SK-N-MC (cell line): ENCODE measurements at places on chromosomes 2 and 18.
A peak's percentile ranks its signal among the peaks of the same experiment; 100 is the strongest.

GRCh38 chr2:148021886-148022285, 995 bp downstream of the MBD5 start:
- no peak for DNase-seq

- DNase-seq = no peak
Observed at GRCh38 chr18:44856157-44856556, 175.5 kb downstream of the SETBP1 start.

DNA sequence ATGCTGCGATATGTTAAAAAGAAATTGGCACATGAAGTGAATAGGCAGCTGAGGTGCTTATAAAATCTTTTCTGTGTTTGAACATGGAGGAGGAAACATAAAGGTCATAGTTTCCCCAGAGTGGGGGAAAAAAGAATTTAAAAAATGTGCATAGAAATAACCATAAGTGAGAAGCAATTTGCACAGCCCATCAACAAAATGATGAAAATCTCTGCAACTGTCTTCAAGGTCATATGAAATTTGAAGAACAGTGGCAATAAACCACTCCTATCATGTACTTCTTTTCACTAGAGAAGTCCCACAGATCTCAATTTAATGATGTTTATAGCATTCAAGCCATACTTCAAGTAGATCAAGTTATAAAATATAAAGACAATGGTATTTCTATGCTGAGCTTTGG, 46.7 kb upstream of the ZNF804A start:
- DNase-seq = no peak

DNA sequence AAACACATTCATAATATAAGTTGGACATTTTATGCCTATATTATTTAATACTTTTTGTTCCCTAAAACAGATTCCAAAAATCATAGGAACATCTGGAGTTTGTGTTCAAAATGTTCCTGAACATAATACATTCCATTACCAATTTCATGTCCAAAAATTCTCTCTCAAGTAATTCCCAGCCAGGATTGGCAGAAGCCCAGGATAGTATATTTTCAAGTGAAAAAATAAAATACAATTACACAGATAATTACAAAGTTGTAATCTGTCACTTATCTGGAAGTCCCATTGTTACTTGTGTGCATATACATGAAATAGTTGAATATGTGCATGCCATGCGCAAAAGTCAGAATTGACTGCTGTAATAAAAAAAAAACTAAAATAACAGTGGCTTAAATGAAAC, 5.2 kb upstream of the SCN7A start:
- no peak for DNase-seq

DNA sequence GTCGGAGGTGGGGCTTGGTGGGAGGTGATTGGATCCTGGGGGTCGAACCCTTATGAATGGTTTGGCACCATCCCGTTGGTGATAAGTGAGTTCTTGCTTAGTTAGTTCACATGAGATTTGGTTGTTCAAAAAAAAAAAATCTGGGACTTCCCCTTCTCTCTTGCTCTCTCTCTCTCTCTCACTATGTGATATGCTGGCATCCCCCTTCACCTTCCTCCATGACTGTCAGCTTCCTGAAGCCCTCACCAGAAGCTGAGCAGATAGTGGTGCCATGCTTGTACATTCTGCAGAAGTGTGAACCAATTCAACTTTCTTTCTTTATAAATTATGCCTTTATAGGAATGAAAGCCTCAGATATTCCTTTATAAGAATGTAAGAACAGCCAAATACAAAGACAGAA, 269.7 kb upstream of the APCDD1 start:
- no peak for DNase-seq

GRCh38 chr2:159650574-159650973, 34.2 kb upstream of the BAZ2B start:
- DNase-seq = no peak

DNA sequence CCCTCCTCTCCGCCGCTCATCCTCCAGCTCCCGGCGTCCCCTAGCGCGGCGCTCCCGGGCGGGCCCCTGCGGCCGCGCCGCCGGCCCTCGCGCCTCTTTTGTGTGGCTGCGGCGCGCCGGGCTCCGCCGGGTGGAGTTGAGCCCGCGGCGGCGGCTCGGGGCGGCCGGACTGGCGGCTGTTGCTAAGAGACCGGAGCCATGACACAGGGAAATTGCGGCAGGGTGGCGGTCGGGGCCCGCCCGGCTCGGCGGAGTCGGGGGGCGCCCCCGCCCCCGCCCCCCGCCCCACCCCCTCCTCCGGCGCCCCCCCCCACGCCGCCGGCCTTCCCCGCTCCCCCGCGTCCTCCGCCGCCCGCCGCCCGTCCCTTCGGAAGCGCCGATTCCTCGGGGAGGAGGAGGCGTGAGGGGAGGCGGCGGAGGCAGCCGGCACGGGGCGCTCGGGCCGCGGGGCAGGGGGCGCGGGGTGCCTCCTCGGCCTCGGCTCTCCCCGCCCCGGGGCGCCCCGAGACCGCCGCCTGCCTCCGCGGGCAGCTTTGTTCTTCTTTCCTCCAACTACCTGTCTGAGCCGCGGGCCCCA, at the start of gene TMEM200C:
Gene TMEM200C (minus strand): TSS at position 224 of the 577 bp plus-strand sequence. CDS start 3,459 bp downstream, outside the sequence.
- no peak for DNase-seq

DNA sequence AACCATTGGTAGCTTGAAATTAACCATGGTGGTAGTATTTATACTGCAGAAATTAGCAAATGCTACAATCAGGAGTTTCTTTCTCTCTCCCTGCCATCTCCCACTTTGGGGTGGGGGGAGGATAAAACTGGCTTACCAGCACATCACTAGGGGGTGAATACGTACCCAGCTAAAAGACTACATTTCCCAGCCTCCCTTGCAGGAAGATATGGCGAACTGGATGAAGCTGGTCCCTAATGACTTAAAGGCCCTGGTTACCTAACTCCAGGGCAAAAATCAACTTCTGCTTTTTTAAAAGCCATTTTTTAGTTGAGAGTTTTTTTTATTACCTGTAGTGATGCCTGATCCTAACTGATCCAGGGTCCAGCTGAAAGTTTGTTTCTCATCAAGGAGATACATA, 70.3 kb upstream of the RAB12 start:
- DNase-seq = no peak

DNA sequence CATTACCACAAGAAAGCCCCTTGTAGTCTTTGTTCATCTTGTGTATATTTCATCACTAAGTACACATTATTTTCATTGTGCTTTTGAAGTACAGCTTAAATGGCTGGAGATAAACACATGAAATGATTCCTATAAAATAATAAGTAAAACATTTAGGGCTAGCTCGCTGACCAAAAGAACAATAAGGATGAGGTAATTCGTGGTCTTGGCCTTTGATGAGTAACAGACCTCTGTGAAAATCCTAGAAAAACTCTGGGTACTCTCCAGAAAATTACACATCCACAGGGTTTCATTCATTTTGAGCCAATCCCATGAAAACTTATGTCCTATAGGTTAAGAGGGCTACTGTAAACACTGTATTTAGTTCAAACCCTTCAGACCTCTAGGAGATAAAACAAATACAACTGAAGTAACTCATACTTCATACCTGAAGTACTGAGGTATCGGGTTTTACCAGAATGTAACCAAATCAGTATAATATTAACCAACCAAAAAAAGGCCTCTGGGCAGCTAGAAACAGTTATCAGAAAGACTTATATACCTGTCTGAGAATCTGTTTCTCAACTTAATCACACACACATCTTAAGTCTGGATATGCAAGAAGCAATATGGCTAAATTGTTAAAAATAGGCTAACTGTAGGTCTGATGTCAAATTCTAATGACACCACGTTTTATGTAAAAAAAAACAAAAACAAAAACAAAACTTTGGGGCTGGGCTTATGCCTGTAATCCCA, 31.0 kb downstream of the CFAP36 start:
- DNase-seq = no peak

GRCh38 chr2:214713080-214713830, 96.2 kb downstream of the BARD1 start:
- DNase-seq = no peak

- no peak for DNase-seq
Observed at GRCh38 chr2:75600461-75601011, 39.8 kb upstream of the EVA1A start.

GRCh38 chr18:39167990-39168389, 1602.4 kb upstream of the CELF4 start:
- no peak for DNase-seq

DNA sequence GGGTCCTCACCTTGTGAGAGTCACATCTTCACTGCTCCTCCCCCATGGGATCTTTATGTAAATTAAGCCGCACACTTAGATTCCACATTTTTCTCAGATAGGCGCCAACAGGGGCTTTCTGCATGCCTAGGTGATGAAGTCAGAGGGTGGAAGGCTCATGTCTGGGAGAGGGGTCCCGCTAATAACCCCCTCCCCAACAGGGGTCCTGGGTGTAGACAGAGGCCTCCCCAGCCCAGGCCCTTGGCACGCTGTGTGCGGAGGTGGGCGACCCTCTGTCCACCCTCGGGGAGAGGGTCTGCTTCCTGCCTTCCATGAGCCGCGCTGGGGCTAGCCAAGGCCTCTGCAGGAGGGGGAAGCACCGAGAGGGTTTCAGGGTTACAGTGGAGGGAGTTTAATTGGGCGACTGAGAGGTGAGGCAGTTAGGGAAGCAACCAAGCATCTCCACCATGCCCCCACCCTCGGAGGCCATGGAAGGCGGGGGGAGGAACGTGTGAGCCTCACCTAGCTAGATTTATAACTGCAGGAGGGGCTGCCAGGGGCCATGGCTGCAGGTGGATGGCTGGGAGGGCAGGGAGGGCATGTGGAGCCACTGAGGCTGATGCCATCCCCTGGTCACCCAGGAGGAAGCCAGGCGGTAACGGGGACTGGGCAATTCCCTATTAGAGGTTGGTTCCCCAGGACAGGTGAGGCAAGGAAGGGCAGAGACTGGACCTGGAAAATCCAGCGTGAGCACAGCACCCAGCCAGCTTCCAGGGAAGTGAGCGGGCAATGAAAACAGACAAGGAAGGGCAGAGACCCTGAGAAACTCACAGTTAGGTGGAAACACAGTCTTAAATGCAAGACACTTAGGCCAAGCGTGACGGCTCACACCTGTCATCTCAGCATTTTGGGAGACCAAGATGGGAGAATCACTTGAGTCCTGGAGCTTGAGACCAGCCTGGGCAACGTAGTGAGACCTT, 7.7 kb upstream of the PXDN start:
- no peak for DNase-seq

- DNase-seq = no peak
Observed at GRCh38 chr18:68833756-68834155, 35.9 kb downstream of the CCDC102B start.

- DNase-seq = no peak
Observed at GRCh38 chr2:225867071-225867470, 467.6 kb downstream of the NYAP2 start.

GRCh38 chr2:1940679-1941078, 196.4 kb upstream of the PXDN start:
- DNase-seq = no peak

DNA sequence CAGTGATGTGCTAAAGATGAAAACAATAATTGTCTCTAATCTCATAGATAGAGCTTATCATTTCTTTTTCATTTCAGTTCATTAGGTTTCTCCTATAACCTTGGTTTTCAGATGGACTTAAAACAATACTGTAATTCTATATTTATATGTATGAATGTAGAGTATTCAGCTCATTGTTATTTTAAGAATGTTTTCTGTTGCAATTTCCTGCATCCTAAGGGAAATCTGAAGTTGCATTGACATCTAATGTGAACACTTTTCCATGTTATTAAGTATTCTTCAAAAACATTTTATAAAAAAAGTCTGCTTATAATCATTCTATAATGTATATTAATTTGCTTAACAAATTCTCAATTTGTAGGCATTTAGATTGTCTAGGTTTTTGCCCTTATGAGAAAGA, 288.9 kb downstream of the XIRP2 start:
- DNase-seq = no peak

DNA sequence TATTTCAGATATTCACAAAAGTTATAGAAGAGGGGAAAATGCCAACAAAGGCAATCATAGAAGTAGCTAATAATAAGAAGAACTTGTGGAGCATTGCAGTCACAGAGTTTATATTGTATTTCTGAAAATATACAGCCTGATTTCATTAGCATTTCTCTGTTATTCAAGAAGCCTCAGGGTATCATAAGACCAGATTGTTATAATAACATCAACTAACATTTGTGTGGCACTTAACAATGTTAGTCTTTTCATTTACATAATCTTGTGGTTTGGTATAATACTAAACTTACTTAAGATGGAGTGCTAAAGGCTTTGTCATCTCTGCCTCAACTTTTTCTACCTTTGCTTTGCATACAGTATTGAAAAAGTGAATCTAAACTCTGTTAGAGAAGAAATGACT, 61.6 kb upstream of the TACR1 start:
- no peak for DNase-seq

DNA sequence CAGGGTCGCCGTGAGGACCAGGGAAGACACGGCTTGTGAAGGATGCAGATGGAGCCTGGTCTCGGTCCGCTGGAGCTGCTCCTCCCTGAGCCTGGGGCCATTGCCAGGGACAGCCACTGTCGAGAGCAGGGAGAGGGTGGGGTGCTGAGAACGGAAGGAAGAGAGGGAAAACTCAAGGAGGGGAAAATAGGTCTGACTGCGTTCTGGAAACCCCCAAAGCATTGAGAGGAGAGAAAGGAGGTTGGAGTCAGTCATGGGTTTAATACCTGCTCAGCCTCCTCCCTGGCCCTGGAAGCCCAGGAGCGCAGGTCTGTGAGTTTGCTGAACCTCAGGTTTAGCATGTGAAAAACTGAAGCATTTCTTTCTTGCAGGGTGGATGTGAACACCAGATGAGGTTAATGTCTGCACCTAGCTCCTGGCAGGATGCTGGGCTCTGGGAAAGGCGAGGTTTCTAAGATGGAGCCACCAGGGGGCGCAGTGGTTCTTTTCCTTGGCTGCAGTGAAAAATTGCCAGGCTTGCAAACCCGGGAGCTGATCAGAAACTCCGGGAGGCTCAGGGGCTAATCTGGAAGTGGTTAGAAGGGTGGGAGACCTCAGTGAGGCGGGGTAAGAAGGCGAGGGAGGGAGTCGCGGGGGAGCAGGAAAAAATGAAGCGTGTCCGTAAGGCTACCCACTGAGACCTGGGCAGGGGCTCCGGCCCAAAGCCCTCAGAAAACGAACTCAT, 33.6 kb upstream of the RNF149 start:
- DNase-seq = peak; percentile 37

DNA sequence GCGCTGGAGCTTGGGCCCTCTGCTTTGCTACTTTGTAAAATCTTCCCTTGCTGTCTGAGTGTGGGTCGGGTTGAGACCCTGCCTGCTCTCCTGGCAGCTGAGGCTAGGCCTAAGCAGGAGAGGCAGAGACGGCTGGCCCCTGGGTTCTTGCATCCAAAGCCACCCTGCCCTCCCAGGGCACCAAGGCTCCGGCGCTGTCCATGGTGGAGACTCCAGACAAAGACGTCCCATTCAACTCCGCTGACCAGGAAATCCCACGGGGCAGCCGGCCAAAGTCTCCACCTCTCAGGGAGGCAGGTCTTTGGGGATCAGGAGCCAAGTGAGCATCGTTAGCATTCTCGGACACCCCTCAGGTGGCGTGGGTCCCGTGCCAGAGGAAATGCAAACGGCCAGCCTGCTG, 2.6 kb upstream of the PRLH start:
- no peak for DNase-seq

DNA sequence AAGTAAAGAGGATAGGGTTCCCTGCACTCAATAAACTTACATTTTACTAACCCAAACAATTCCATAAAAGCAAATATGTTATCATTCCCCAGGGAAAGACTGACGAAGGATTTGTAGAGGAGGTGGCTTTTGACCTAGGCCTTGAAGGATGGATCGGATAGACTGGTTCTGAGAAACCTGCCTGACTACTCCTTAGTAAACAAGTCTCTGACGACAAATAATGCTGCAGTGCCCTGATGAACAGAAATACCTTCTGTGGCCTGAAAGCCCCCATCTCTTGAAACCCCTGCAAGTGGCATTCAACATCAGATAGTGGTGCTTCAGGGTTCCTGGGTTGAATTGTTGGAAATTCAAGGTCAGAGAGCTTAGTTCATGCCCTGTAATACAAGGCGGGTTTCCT, 19.2 kb downstream of the PRKCE start:
- DNase-seq = no peak

GRCh38 chr2:99495115-99495860, 5.5 kb upstream of the REV1 start:
- DNase-seq = no peak
